ENCODE measurements at places on chromosomes 4 and X.

GRCh38 chr4:15213302-15213970, 211.2 kb downstream of the CPEB2 start:
- DNase-seq, result no peak

DNA sequence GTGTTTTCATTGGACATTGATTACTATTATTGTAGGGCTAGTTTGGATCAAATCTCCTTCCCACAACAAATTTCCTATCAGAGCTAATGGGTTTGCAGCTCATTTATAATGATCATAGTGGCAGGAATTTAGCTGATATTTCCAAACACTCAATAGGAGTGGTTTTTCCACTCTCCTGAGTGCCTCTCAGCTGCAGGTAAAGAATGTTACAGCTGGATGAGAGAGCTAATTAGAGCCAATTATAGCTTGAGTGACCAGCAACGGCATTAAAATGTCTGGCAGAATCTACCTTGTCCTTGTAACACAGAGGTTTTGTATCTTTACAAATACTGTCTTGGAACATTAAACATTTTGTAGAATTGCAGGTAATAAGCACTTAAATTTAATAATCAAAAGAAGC, 602.8 kb upstream of the EPHA5 start:
- DNase-seq, result no peak

DNA sequence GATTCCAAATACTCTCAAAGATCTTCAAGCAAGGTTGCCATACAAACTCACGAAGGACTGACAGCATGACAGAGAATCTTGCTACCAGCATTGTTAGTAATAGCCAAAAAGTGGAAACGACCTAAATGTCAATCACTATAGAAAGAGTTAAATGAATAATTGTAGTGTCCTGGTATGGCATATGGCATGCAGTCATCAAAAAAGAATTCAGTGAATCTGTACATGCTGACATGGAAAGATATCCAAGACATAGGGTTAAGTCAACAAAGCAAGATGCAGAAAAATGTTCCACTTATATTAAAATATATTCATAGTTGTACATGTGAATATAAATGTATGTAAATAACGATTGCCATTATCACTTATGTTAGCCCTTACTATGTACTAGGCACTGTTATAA, 37.6 kb downstream of the SRPX2 start:
- DNase-seq, result no peak

DNA sequence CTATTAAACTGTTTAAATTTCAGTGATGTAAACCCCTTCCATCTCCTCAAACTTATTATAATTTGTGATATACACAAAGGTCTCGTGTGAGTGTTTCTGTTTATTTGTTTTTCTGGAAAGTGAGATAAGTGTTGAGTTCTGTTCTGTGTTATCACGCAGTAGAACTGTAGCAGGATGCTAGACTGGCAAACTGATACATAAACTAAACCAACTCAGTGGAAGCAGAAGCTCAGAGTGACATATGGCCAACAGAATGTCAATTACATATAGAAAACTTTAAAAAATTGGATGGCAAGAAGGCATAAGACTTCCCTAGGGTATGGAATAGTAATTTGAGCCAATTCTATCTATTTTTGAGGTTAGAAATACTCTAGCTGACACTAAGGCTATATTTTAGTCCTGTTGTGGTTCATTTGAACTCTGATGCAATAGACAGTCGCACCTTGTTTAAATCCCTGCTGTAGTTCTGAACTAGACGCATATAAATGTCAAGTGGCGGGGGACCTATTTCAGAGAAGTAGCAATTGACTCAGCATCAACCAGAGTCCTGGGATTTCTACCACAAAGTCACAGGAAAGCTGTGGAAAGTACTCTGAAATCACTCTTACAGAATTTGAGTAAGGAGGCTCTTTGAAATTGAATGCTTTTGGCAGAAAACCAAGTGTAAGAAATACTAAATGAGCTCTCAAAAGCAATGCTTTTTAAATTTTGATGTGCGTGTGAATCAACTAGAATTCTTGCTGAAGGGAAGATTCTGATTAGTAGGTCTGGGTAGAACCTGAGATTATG, 294.4 kb downstream of the INPP4B start:
- no peak for DNase-seq

- no peak for DNase-seq
Measured at GRCh38 chr4:95091272-95091671, 333.5 kb downstream of the BMPR1B start.

- DNase-seq, result no peak
Measured at GRCh38 chr4:5798462-5798861, 87.5 kb downstream of the EVC start.

DNA sequence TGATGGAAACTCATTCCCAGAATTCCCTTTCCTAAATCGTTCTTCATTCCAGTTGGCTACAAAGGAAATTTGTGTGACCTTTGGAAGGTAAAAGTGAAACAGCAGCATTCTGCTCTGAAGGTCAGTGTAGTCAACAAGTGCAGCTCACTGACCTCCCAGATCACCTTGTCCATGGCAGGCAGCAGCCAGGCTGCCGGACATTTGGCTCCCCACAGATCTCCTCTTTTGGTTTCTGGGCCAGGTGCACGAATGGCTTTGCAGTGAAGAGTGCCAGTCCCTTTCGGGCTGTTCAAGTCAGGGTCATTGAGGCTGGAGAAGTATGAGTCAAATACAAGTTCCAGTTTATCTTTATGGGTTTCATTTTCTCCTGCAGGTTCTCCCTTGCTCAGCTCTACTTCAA, 14.3 kb downstream of the GPRIN3 start:
- DNase-seq, result no peak

DNA sequence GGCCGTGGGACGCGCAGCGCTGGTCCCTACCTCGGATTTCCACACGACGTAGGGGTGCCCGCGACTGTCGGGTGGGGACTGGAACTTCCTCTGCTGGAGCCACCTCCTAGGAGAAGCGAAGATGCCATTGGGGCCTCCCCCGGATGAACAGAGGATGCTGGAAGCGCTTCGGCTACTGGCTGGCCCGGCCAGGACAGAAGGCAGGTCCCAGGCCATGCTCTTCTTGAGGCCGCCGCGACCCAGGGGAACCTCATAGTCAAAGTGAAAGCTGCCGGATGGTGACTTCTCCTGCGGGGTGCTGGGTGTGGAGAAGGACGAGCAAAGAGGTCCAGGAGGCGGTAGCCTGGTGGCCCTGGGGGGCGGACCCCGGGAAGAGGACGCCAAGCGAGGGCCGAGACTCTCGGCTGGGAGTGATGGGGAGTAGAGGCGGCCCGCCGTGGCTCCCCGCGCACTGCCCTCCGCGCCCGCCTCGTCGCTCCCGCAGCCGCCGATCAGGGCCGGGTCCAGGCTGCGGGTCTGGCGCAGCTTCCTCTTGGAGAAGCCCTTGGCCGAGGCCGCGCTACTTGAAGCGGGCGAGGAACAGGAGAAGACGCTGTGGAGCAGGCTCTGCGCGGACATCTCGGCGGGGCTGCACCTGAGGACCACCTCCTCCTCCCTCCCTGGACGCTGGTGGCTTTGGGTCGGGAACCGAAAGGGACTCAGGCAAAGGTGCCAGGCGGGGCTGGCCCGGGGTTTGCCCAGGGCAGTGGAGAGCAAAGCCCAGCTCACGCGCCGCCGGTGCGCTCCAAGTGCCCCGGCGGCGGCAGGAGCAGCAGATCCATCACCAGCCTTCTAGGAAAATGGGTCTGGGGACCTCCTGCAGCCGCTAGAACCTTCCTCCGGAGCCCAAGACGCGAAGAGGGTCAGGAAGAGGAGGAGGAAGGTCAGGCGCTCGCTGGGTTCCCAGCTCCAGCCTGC, 1.2 kb downstream of the ARHGAP6 start:
- DNase-seq, result no peak

- peak; percentile 91 for DNase-seq
Measured at GRCh38 chrX:135003876-135004623, 13.3 kb downstream of the SMIM10 start.

GRCh38 chr4:149549911-149550310, 265.7 kb downstream of the IQCM start:
- DNase-seq, result peak; percentile 17

GRCh38 chr4:123877551-123877950, 481.0 kb downstream of the SPRY1 start:
- no peak for DNase-seq

GRCh38 chrX:44080083-44080482, 106.9 kb upstream of the NDP start:
- DNase-seq, result no peak

DNA sequence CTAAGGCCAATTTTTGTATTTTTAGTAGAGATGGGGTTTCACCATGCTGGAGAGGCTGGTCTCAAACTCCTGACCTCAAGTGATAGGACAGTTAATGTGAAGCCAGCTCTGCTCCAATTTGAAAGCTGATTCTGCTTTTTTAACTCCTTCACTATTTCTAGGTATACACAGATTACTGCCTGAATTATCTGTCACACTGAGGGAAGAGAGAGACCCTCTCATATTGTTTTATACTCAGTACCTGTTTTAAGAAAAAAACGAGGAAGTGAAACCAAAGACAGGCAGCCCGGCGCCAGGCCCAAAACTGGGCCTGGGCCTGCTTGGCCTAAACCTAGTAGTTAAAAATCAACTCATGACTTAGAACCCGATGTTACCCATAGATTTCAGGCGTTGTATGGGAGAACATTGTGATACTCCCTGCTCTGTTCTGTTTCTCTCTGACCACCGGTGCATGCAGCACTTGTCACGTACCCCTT, 1601.5 kb upstream of the PCDH10 start:
- DNase-seq, result no peak

DNA sequence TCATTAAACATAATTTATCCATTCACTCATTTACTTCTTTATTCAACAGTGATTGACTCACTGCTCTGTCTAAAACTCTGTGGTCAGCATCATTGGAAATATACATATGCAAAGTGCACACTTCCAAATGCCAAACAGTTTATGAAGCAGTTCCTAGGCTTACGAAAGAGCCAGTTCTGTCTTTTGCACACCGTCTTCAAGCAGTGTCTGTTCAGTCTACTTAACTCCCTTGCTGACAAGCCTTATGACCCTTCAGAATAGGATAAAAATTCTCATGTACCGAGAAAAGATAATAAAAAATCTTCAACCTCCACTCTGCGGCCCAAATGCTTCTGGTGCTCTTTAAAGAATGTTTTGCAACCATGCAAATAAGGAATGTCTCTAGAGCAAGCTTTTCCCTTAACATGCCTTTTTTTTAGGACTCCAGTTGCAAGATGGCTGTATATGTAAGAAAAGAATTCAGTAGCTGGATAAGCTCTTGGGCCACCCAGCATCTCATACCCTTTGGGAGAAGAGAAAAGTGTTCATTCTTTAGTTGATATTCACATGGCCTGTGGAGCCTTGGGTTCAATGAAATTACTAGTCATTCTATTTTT, 1037.0 kb upstream of the SLIT2 start:
- no peak for DNase-seq

DNA sequence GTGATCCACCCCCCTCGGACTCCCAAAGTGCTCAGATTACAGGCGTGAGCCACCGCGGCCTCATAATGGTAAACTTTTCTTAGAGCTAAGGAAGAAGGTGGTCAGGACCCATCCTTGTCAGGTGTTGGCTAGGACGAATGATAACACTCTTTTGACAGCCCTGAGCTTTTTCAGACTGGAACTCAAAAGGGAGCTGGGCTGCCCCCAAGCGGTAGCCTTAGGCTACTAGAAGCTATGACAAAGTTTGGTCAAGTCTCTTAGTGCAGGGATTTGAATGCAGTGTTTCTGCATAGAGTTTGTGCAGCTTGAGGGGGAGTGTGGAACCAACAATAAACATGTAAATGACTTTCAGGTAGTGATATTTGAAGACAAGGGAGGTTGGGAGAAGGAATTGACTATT, 11.8 kb upstream of the HSD17B10 start:
- no peak for DNase-seq

- no peak for DNase-seq
Measured at GRCh38 chr4:84279678-84280077, 219.4 kb downstream of the NKX6-1 start.

GRCh38 chr4:41747230-41748055, 1.1 kb downstream of the PHOX2B start:
- no peak for DNase-seq

DNA sequence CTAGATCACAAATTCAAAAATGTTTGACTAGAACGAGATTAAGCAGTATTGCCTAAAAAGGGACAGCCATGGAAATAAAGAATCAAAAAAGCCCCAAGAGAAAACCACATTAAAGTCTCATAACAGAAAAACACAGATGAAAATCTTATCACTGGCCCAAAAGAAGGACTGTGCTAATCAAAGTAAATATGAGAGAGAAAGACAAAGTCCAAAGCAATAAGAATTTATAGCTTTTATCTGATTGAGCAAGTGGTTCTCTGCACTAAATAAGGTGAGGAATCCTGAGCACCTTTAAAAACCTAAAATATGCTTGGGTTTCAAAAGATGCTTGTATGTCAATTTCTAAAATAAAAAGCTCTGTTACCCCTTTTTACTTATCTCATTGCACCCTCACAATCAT, 409.3 kb downstream of the GASK1B start:
- DNase-seq, result no peak
